Cerebellar nuclear complex (tissue), 1 donor: ENCODE measurements at places on chromosomes 13 and 19.

DNA sequence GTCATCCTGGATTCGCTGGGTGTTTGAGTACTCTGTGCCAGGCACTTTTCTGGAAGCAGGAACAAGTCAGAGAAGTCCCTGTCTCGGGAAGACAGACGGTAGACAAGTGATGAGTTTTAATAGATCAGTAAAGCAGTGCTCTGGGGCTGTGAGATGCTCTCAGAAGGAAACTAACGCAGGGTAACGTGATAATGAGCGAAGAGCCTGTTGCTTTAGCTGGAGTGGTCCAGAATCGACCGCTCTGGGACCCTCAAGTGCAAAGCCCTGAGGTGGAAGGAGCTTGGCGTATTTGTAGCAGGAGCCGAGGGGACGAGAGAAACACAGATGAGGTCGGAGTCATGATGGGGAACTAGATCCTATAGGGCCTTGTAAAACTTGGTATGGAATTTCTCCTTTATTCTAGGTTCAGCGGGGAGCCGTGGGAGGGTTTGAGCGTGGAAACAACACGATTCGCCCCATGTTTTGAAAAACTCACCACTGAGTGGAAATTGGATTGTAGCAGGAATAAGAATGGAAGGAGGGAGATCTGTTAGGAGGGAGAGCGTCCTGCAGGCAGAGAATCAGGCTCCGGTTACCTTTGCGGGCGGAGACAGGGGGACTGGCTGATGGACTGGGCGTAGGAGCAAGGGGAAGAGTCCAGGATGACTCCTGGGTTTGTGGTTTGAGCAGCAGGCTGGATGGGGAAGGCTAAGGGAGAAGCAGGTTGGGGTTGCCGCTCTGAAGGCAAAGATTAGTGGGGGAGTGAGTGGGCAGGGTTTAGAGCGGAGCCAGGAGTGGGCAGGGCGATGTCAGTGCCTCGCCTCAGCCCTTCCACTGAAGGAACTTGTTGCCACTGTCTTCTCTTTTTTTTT, 763 bp downstream of the POLD1 start:
- no peak for DNase-seq

DNA sequence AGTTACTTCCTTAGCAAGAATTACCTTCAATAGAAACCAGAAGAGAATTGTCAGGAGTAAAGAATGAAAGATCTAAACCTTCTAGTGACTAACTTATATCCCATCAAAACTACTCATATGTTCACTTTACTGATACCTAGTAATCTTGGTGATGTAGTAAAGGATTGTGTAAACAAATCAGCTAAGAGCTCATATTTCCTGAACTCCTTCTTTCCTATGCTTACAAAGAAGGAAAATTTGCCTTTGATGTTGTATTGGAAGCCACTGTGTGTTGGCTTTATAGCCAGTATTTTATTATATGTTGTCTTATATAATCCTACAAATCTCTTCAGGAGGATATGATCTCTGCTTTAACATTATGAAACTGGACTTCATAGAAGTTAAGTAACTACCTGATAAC, 671.0 kb downstream of the PCDH9 start:
- DNase-seq = no peak

DNA sequence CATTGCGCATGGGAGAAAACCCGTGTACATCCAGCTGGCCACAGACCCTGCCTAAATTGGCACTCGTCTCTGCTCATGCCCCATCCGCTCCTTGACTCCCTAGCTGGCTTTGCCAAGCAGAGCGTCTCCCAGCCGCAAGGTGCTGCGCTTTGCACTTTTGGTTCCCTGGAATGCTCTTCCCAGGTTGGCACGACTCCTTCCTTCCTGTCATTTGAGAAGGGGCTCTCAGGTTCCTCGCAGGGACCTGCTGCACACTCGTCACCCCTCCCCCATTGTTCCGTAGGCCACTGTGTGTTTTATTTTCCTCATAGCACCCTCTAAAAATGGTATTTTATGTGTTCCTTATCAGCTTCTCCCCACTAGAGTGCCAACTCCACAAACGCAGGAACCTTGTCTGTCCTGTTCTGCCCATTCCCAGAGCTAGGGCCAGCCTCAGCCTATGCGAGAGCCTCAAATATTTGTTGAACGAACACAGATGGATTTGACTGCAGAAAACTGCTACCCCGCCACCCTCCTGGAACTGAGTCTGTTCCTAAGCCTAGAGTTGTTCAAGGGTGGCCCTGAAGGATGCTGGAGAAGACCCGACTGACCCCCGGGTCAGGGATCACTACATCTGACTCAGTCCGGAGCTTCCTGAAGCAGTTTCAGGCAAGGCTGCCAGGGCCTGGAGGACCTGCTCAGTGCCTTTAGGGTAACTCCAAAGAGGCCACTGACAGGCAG, 8.4 kb upstream of the CEBPA start:
- no peak for DNase-seq

- DNase-seq = no peak
Observed at GRCh38 chr13:65825039-65825438, 1405.1 kb downstream of the PCDH9 start.

- DNase-seq = no peak
Observed at GRCh38 chr19:1811472-1811894, 593 bp downstream of the ATP8B3 start.

DNA sequence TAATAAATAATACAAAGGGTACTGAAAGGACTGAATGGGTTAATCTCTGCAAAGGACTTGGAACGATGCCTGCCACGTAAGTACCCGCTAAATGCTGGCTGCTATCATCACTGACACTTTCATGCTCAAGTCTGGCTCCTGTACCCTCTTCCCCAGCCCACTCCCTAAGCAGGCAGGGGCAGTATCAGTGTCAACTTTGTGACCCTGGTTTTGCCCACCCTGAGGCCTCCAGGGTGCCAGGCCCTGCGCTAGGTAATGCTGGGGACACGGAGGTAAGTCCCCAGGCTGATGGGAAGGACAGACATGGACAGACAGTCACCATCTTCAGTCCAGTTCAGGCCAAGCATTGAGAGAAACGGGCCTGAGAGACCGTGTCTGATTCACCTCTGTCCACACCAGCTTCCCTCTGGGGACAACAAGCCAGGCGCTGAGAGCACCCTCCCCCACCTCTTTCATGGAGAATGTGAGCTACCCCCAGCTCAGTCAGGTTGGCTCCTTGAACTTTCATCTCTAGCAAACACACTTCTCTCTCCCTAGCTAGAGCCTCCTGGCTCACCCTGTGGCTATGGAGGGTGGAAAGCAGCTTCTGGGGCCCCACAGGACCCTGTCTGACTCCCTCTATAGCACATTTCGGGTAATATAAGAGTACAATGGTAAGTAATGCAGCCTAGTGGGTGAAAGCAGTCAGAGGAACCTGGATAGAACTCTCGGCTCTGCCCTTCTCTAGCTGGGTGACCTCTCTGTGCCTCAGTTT, 800 bp downstream of the ETFB start:
- DNase-seq = no peak
